ENCODE measurements at places on chromosomes 5 and 9.

DNA sequence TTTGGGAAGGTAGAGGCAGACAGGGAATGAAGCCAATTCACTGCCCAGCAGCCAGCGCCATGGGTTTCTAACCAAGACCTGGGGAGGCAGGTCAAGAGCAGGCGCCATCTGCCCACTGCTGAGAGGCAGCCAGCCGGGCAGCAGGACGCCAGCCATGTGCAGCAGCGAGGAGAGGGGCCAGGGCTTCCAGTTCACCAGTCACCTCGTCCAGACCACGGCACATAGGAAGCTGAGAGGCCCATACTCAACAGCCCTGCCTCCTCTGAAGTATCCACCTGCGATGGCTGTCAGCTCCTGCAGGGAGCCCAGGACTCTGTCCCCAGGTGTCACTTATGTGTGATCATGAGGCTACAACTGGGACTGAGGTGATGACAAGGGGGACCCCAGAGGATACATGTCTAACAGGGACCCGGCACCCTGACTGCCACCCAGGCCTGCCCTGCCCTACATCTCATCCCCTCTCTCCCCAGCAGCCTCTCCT lies 30.1 kb downstream of the IPPK start:
- DNase-seq, result no peak

- DNase-seq, result no peak
Observed at GRCh38 chr5:88863523-88863922, 19.5 kb downstream of the MEF2C start.

DNA sequence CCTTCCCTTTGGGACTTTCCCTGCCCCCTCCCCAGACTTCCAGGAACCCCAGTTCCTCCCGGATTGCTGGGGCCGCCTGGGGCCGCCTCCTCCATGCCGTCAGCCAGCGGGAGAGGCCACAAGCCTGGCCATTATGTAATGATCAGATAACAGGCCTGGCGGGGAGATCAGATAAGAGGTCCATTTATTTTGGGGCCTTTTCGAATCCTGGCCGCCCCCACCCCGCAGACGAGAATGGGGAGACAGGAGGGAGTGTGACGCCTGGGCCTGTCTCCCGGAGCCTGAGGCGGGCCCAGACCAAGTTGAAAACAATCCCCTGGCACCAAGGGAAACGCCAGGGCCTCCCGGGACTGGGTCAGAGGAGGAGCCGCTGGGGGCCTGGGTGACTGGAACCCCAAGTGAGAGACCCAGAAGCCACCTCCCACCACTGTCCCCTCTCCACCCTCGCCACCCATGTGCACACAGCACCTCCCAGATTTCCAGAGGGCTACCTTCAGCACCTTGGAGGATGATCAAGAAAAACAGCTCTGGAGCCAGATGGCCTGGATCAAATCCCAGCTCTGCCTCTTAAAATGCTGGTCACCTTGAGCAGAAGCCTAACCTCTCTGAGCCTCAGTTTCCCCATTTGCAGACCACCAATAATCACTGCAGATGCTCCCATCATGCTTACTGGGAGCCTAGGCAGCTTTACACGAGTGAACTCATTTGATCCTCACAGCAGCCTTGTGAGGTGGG lies 7.8 kb downstream of the ENG start:
- DNase-seq, result no peak

GRCh38 chr5:116908537-116908936 lies 333.9 kb upstream of the SEMA6A start:
- no peak for DNase-seq

GRCh38 chr9:97753975-97754374 lies 56.8 kb upstream of the XPA start:
- DNase-seq, result no peak

DNA sequence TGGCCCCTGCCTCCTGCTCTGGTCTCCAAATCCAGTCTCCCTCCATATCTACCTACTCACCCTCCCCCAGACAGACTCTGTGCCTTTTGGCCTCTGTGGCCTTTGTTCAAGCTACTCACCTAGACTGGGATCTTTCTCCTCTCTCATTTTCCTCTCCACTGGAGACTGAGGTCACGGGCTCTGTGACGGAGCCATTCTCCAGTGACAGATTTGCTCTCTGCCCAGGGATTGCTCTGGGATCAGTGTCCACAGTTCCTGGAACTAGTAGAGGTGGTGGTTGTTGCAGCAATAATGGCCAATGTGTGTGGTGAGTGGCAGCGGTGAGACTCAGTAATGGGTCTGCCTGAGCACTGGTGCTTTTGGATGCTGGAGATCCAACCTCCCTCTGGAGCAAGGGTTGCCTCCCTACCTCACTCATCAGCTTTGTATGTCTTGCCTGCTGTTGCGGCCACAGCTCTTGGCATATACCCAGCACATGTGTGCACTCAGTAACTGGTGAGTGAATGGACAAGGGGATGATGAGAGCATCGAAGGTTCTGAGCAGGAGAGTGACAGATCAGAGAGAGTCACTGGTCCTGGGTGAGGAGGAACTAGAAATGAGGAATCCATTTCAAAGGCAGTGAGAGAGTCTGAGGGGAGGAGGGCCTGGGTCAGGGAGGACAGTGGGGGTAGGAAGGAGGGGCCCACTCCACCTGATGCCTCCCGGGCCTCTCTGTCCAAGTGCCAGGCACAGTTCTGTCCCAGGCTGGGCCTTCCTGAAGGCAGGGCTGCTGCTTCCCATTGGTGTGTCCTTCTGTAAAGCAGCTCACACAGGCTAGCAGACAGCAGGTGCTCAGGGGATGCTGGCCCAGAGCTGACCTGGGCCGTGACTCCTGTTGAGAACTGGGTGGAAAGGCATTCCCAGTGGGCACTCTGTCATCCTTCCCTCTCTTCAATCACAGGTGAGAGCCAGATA lies 96.5 kb upstream of the PITX1 start:
- no peak for DNase-seq

DNA sequence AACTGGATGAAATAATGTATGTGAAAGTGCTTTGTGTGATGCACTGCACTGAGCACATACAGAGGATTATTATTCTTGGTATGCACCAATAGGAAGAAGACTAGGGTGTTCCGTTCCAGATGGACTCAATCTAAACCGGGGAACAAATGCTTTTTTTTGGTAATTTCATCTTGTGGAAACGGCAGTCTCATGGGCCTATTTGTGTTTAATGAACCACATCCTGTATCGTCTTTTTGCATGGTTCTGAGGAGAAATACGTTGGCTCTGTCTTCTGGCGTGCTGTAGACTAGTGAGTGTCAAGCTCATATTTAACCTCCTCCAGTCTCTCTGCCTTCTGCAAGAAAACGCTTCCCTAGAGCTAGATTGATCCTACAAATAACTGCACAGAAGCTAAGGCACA lies 30.0 kb downstream of the TRIM32 start:
- no peak for DNase-seq

DNA sequence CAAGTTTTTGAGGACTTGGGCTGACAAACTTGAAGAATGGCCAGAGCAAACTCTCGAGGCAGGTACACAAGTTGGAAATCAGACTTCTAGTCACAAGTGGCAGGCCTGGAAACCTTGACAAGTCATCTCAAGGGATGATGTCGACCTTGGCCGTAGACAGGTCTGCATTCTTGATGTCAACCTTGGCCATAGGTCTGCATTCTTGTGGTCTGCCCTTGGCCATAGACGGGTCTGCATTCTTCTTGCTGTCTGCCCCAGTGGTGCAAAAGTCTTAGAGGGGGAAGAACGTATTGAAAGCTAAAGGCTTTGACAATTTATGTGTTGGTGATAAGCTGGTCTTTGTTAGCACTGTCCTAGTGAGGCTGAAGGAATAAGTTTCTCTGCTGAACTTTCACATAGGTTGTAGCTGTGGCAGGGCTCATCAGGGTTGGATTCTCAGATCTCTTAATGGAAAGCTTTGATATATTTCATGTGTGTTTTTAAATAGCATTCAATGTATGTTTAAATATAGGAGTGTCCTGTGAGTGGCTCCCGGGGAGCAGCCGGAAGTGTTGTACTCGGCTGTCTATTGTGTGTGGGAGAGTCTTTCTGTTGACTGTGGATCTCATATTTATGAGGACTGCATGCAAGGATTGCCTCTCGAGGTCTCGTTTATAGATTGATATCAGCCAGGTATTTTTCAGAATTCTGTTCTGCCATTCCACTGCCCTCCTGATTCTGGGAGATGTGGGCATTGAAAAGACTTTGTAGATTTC lies 27.0 kb downstream of the SUB1 start:
- no peak for DNase-seq

GRCh38 chr9:135850737-135851136 lies 56.6 kb downstream of the CAMSAP1 start:
- no peak for DNase-seq

GRCh38 chr5:97098922-97099321 lies 43.5 kb downstream of the LIX1 start:
- DNase-seq, result no peak

- no peak for DNase-seq
Observed at GRCh38 chr9:37859043-37859442, 44.9 kb downstream of the SLC25A51 start.

DNA sequence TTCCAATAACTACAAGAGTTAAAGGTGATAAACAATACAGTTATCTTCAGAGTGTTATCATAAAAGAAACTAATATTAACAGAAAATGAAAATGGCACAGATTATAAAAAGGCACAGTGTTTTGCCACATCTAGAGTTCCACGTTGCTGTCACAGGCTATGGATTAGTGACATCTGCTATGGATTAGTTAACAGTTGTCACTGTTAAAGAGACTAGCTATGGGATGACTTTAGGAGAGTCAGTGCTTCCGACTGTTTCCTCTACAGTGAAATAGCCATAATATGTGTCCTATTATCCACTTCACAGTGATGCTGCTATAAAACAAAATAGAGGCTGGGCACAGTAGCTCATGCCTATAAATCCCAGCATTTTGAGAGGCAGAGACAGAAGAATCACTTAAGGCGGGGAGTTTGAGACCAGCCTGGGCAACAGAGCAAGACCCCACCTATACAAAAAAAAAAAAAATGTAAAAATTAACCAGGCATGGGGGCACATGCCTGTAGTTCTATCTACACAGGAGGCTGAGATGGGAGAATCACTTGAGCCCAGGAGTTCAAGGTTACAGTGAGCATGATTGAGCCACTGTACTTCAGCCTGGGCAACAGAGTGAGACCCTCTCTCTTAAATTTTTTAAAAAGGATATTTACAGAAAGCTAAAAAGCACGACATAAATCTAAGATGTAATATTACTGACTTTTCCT lies 19.7 kb downstream of the MAPKAP1 start:
- DNase-seq, result no peak

DNA sequence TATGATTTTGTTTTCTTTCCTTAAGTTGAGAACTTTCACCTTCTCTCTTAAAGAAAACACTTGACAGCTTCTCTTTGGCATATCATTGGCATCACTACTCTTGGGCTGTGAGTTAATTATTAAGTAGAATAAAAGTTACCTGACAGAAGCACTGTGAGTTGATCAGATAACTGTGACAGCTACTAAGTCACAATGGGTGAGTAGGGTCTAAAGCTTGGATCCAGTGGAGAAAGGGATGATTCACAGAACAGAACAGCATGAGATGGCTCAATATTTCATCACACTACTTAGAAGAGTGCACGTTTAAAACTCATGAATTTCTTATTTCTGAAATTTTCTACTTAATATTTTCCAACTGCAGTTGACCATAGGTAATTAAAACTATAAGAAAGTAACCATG lies 268.5 kb upstream of the NMUR2 start:
- DNase-seq, result no peak

- DNase-seq, result no peak
Observed at GRCh38 chr5:132825834-132826391, 4.5 kb downstream of the SHROOM1 start.

DNA sequence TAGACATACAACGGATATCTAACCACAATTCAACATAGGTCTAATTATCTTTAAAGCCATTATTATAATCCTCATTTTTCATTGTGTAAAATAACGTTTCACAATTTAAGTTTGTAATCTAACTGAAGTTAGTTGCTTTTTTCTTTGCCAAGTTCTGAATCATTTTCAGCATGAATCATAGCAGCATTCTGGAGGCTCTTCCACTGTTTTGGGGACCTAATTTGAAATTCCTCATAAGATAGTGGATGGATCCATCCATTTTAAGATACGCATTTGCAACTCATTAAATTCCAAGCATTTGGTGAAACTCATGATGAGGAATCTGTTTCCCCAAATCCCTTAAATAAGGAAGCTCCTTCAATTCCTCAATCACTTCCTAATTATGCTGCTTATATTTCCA lies 447.1 kb upstream of the CDH10 start:
- DNase-seq, result no peak

DNA sequence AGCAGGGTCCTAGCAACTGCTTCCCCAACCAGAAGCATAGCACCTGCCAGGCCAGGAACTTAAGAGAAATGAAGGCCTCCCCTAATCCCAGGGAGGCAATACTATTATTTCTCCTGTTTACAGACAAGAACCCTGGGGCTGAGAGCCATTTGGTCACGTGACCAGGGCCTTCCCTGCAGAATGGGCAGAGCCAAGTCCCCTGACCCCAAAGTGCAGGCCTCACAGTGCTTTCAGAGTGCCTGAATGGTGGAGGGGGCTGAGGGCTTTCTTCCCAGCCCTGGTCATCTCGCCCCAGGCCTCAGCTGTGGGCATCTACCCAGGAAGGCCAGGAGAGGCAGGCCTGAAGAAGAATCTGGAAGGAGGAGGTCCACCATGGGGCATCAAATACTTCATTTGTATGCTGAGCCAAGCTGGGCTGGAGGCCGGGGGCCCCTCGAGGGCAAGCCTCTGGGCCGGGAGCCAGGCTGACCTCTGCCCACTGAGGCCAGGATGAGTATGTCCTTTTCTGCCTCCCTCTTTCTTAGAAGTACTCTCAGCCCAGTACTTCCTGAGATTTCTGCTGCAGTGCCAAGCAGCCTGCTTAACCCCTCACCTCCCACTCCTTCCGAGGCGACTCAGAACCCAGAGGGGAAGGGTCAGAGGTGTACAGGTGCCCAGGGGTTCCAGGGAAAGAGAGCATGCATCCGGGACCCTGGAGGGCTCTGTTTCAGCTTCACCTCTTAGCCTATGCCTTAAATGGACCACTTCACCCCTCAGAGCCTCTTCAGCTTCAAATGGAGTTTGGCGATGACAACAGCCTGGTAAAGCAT lies 18.9 kb upstream of the DUSP1 start:
- no peak for DNase-seq

DNA sequence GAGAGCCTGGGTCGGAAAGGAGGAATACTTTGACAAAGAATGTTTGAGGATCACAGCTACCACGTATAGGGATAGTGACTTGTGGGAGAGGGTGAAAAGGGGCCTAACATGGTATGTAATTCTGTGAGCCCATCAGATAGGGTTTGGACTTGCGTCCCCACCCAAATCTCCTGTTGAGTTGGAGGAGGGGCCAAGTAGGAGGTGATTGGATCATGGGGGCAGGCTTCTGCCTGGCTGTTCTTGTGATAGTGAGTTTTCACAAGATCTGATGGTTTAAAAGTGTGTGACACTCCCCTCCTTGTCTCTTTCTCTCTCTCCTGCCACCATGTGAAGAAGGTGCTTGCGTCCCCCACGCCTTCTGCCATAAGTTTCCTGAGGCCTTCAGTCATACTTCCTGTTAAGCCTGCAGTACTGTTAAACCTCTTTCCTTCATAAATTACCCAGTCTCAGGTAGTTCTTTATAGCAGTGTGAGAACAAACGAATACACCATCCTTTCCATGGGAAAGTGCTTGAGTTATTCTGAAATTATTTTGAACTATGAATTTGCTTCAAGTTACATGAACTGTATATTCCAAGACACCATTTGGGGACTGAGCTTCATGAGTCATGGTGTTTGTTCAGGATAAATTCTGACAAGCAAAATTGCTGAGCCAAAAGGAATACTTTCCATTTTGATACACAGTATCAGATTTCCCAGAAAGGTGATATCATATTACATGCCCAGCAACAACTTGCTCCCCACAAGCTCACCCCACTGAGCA lies 68.8 kb upstream of the SSBP2 start:
- no peak for DNase-seq

- DNase-seq, result no peak
Observed at GRCh38 chr9:134617246-134617645, 24.4 kb upstream of the COL5A1 start.

Measured in CD4-positive, alpha-beta T cell treated with Interleukin-4 for 4 hours (primary cell).